Stimulated activated naive CD4-positive, alpha-beta T cell treated with Interleukin-2 at 50 U/mL for 16 hours (primary cell): ENCODE measurements at places on chromosomes 1 and 21.

GRCh38 chr1:202547215-202547614 is 163.0 kb downstream of the SYT2 start:
- DNase-seq: no peak

DNA sequence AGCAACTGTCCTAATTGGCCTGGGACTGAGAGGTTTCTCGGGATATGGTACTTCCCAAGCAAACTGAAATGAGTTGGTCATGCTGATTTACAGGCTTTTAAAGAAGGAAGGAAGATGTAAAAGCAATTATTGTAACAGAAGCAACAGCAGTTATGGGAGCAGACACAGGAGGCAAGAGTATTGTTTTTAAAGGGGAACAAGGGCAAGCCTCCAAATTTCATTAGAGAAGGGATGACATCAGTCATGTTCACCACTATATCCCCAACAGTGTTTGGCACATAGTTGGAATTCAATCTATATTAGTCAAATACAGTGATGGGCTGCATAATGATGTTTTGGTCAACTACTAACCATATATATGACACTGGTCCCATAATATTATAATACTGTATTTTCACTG is 46.0 kb upstream of the JUN start:
- DNase-seq: no peak

DNA sequence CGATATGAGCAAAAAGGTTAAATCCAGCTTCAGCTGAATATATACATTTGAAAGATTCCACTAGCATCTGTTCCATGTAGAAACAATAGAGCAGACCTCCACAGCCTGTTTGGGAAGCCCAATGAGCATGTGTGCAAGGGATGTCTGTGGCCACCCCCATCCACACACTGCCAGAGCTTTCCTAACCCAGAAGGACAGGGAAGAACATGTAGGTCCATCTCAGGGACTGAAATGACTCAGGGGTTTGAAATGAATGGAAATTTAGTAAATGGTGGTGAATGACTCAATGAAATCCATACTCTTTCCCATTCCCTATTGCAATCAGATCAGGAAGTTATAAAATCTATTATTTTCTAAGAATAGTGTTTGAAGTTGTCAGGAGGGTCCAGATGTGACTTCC is 397.2 kb downstream of the DUSP10 start:
- no peak for DNase-seq

DNA sequence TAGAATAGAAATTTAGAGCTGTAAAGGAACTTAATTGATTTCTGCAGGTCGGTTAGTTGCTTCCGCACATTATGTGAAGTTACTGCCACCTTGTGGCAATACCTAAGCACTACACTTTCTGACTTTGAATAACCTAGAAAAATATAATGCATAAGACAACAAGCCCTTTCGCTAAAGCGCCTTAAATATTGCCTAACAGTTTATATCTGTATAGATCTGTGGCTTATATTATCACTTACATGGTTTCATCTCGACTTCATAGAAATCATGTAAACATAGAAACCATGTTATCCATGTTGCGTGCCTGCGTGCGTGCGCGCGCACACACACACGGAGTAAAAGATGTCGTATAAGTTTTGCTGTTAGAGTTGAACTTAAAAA is 10.9 kb upstream of the IFI16 start:
- no peak for DNase-seq

DNA sequence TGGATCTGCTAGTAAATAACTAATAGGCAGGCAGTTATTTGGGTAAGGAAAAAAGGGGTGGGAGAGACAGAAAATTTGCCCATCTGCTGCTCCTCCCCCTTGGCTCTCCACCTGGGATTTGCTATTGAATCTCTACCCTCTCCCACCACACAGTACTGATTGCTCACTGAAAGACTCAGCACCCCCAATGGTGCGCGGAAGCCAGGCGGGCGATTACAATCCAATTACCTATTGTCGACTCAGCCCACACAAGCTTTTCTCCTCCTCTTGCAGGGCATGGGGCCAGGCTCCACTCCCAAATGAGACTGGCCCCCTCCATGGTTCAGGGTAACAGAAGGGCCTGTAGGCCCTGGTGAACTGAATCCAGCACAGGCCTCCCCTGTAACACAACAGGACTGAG is 2.7 kb upstream of the HMGN2 start:
- DNase-seq: no peak

DNA sequence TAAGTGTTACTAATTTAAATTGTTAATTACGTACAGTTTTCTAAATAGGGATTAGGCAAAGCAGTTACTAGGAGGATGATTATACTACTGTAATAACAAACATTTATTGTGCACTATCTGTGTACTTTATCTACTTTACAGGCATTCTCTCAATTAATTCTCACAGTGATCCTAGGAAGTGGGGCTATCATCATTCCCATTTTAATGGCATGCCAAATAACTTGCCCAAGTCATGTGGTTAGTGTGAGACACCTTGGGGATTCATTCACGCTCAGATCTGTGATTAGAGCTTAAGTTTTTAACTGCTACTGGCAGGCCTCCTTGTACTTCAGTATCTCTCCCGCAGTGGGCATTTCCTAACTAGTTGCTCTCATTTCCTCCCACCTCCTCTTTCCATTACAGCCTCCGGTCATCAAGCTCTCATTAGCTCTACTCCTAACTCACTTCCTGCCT is 11.5 kb downstream of the PHLDA3 start:
- no peak for DNase-seq

GRCh38 chr1:81666586-81666985 is 134.1 kb upstream of the ADGRL2 start:
- no peak for DNase-seq

- DNase-seq: no peak
Measured at GRCh38 chr1:224500796-224501195, 66.2 kb upstream of the WDR26 start.

- no peak for DNase-seq
Measured at GRCh38 chr1:93801471-93801870, 77.5 kb downstream of the DNTTIP2 start.

DNA sequence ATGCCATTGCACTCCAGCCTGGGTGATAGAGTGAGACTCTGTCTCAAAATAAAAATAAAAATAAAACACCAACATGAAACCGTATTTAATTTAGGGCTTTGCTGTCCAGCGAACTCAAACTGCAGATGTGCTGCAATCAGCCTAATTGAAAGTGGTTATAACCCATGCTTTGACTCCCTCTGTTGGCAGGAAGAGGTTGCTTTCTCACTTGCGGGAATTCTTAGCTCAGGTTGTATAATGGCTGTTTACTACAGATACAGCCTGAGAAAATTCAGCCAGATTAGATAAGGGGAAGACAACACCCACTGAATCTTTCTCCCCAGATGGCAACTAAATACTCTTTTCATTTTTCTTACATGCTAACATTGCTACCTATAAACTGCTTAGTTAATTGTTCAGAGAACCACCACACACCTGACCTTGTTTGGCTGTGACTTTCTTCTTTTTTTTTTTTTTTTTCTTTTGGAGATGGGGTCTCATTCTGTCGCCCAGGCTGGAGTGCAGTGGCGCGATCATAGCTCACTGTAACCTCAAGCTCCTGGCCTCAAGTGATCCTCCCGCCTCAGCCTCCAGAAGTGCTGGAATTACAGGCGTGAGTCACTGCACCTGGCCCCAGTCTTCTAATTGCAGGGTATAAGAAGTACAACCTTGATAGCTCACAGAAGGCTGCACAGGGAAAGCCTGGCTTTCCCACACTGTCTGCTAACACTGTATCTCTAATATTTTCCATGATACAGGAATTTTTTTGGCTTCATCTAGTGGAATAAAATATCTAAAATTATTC is 34.6 kb downstream of the DNTTIP2 start:
- DNase-seq: no peak

GRCh38 chr1:32159189-32159588 is 20.3 kb upstream of the TXLNA start:
- no peak for DNase-seq

DNA sequence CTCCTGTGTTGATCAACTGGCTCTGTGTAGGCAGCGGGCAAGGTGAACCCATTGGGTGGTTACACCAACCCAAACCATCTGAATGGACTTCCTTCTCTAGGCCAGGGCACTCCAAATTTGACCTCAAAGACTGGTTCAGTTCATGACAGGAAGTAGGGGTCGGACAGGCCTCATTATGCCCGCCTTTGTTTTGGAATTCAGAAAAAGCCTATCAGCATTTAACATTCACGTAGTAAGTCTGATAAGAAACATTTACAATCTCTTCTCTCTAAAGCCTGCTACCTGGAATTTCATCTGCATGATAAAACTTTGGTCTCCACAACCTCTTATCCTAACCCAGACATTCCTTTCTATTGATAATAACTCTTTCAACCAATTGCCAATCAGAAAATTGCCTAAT is 97.1 kb upstream of the ETV3 start:
- no peak for DNase-seq

GRCh38 chr1:178871551-178872320 is 859 bp upstream of the ANGPTL1 start:
- no peak for DNase-seq

DNA sequence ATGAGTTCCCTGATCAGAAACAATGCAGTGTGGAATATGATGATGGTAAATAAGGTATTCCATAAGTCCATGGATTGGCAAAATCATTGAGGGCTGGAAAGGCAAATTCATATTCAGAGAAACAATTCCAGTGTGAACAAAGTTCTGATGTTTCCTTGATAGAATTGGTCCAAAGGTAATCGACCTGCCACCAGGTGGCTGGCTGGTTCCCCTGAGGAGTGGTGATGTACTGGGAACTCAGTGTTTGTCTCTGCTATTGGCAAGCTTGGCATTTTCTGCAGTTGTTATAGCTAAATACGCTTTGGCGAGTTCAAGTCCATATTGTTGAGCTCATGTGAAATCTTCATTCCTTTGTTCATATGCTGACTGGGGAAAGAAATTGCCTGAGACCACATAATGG is 165.5 kb upstream of the PTGFR start:
- no peak for DNase-seq

- DNase-seq: no peak
Measured at GRCh38 chr1:55803429-55803828, 588.3 kb upstream of the USP24 start.

DNA sequence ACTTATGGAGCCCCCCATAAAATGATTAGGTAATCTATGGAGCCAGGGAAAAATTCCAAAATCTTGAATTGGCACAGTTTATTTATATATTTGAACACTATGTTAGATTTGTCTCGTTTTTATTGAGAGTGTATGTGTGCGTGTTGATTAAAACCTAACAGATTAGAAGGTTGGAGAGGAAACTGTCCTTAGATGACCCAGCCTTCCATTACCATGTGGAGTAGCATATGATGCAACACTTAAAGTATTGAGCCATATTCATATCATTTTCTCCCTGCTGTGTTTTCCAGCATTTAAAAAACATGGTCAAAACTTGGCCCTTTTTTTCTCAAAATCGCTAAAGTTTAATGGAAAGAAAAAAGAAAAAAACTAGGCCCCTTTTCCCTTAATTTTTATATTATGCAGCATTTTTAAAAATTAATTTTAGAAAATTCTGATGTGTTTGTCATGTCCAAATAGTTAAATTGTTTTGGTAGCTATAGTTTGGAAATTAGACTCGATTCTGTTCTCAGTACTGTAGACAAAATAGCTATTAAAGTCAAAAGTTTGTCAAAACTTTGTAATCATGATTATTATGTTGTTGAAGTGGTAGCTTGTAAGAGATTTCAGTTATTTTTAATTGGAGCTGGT is 2.3 kb downstream of the LRRC8D start:
- no peak for DNase-seq

DNA sequence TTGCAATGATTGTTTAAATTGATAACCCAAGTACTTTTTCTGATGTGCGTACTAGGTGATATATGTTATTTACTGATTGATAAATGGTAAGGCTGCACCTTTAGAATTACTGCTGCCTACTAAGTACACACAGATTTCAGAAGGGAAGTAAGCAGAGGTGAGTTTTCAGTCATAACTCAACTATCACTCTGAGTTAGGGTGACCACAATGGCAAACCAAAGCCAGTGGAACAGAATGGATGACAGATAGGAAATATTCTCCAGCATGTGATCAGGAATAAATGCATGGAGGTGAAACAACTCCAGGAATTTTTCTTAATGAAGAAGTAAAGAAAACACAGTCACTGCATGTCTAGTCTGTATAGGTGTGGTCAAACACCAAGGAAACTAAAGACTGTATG is 7.5 kb upstream of the KCNJ15 start:
- DNase-seq: no peak

- DNase-seq: no peak
Measured at GRCh38 chr1:200965111-200965805, 58.3 kb downstream of the KIF21B start.

DNA sequence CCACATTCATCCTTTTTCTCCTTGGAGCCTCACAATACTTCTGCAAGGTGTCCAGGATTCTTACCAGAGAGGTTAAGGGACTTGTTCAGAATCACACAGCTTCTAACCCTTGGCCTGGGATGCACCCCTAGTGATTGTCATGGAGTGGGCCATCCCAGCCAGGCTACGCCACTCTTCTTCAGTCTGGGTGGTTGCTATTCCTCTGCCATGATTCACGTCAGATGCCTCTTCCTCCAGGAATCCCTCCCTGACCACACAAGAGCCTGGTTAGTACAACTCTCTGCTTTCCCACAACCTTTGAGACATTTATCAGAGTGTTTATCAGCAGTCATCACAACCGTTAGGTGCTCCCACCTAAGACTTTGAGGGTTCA is 121.8 kb downstream of the EPHB2 start:
- DNase-seq: no peak

GRCh38 chr1:4106731-4107130 is 206.7 kb upstream of the C1orf174 start:
- no peak for DNase-seq

GRCh38 chr21:16426936-16427335 is 697.2 kb downstream of the USP25 start:
- no peak for DNase-seq

DNA sequence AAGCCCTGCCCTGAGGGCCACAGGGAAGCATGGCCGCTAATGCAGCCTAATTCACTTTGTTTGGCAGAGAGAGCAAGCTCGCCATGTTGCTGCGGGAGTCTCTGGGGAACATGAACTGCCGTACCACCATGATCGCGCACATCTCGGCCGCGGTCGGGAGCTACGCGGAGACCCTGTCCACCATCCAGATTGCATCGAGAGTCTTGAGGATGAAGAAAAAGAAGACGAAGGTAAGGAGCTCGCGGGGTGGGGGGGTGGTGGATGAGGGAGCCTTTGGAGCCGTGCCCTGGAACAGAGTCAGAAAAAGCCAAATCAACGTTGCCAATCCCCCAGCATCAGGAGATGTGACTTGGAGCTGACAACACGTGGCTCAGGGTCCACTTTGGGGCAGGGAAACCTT is 529.4 kb downstream of the KIF26B start:
- no peak for DNase-seq

DNA sequence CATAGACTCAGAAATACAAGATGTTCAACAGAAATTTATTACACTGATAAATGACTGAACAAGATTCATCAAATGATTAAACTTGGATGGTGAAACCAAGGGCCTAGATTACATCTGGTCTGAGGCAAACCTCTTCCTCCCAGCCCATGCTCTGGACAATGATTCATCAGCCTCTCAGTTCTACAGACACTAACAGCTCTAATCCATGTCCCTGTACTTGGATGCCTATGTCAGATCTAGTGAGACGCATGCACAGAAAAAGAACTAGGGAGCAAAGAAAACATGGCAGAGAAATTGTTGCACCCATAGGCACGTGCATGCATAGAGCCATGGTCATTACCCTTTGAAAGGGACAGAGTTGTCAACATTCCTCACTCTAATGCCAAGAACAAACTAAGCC is 250.1 kb downstream of the KCNH1 start:
- DNase-seq: no peak

GRCh38 chr1:75074831-75075395 is 59.3 kb upstream of the LHX8 start:
- no peak for DNase-seq
